Stimulated activated CD4-positive, alpha-beta T cell treated with anti-CD3 and anti-CD28 coated beads, Interleukin-1b, Interleukin-23, amount 100 ng/mL, for 1 hour (primary cell): ENCODE measurements at places on chromosomes 5 and 9.

DNA sequence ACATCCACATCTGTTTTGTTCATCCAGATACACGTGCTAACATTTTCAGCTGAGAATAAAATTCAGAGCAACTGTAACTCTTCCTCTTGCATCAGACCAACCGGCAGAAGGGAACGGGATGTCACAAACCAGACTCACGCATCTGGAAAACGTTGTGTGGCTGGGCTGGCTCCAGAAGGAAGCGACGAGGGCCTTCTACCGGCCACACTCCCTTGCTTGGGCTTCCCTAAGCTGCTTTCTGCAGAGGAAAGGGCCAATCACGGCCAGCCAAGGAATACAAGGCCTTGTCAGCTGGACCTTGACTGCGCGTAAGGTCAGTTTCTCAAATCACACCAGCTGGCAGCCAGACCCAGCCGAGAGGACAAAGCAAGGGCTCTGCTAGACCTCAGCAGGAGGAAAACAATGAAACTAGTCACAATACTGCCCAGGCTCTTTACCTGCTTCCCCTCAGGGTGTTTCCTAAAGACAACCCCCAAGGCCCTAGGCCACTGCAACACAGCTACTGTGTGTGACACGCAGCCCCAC lies 106.1 kb downstream of the THBS4 start:
- DNase-seq = no peak

DNA sequence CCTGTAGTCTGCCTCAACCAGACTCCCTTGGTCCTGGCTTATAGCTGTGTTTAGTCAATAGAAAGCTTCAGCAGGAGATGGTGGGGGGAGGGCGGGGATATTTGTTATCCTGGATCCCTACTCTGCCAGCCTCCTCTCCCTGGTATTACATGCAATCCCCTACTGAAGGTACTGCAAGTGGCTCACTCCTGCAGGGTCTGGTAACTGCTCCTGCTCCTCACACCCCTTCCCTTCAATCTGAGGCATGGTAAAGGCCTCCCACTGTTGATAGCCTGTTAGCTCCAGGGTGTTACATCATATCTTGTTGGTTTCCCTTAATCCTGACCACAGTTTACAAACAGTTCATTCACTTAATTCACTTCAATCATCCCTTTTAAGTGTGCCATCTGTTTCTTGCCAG lies 137.5 kb downstream of the AP3B1 start:
- no peak for DNase-seq

DNA sequence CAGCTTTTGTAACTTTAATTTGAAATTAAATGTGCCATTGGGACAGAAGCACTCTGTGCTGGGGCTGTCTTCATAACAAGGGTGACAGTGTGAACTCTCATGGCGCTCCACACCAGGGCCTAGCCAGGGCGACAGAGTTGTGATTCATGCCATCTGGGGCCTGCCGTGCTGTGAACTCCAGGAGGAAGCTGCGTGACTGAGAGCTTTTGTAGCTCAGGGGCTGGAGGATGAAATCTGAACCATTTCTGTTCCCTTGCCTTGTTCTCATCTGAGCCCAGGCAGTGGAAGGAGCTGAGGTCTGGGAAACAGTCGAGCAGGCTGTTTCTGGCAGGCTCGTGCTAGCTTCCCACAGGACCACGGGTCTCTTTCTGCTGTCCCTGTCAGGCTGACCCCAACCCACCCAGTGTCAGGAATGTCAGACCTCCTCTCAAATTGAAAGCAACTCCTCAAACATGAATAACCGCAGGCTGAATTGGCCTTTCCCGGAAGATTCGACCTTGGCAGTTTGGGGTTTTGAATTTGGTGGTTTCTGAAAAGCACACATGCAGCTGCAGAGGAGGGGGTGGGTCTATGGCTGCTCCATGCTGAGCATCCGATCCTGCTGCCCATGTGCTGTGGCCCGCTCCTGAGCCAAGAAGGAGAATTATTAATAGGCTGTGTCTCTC lies 69.2 kb upstream of the RPS23 start:
- DNase-seq = no peak

- DNase-seq = no peak
Measured at GRCh38 chr9:22216730-22217172, 207.6 kb upstream of the CDKN2B start.

DNA sequence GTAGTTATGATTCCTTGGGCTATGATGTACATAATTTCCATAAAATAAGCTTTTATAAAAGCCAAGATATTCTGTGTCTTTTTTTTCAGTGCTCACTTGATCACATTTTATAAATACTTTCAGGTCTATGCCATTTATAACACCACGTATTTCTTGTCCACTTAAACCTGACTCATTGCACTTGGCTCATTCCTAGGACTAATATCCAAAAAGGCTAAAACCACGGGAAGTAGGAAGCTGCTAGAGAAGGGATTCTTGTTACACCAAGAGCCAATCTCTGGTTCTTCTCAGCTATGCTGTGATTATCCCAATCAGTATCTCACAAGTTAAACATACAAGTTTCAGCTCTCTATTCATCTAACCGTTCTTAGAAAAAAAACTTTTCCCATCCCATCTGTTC lies 80.4 kb upstream of the CDH6 start:
- no peak for DNase-seq

GRCh38 chr9:90433398-90433941 lies 209.2 kb downstream of the DIRAS2 start:
- DNase-seq = no peak

- no peak for DNase-seq
Measured at GRCh38 chr5:51494821-51495220, 111.6 kb downstream of the ISL1 start.

- DNase-seq = no peak
Measured at GRCh38 chr9:36802201-36802920, 229.7 kb downstream of the MELK start.

GRCh38 chr9:4296217-4296616 lies 3.7 kb downstream of the GLIS3 start:
- no peak for DNase-seq

- DNase-seq = no peak
Measured at GRCh38 chr5:132677682-132678400, 4.1 kb downstream of the IL4 start.

DNA sequence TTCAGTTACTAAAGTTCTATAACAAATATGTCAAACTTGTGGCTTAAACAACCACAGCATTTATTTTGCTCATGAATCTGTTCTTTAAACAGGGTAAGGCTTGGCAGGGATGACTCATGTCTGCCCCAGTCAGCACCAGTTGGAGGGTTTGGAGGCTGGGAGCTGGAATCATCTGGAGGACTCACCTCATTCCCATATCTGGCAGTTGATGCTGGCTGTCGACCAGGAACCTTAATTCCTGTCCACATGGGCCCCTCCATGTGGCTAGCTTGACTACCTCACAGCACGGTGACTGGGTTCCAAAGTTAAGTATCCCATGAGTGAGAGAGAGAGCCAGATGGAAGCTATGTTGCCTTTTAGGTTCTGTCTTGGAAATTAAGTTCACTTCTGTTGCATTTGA lies 13.8 kb upstream of the CCL28 start:
- no peak for DNase-seq

DNA sequence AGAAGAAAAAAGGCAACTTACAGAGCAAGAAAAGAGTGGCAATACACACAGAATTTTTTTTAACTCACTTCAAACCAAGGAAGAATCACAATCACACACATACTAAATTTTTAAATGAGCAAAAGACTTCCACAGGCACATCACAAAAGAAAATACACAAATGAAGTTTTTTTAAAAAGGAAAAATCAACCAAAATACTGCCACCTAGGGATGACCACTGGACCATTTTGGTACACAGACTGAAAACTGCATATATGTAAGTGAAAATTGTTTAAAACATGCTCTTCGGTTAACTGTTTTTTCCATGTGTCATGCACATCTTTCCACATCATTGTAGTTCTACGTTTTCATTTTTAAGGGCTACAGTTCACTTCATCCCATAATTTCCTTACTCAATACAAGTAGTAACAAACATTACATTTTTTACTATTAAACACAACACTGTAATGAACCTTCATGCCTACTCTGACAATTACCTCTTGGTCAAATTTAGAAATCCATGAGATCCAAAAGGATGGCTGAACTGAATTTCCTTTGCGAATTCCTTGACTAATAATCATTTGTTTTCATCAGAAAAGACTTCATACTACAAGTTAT lies 79.0 kb downstream of the FBXW11 start:
- no peak for DNase-seq

GRCh38 chr5:136075466-136075891 lies 46.7 kb downstream of the TGFBI start:
- DNase-seq = no peak

GRCh38 chr5:91777671-91778070 lies 394.6 kb upstream of the ARRDC3 start:
- no peak for DNase-seq

- DNase-seq = no peak
Measured at GRCh38 chr9:124518116-124518515, 10.9 kb upstream of the NR5A1 start.

DNA sequence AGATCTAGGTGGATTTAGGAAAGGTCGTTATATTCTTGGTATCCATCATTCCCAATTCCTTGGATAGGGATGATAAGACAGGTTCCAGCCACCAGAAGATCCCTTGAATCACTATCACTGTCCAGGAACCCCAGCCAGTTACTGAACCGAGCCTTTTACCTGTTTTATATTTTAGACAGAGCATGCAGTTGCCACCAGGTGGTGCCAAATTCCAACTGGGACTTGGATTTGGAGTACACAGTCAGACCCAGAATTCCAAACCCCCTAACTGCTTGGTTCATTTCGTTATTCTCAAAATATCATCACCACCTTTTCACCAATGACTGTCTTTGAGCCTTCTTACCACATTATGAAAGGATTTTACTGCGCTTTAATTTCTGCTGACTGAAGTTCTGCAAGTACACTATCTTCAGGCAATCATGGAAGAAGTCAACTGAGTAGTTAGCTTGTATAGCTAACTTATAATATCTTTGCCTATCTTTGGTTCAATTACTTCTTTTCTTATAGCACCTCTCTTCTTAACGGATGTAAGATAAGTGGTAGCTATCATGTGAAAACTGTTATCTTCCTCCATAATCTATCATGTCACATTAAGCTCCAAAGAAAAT lies 191.8 kb downstream of the PRR16 start:
- DNase-seq = no peak

- no peak for DNase-seq
Measured at GRCh38 chr5:68817632-68818031, 276.2 kb upstream of the SLC30A5 start.
